Chondrocyte (in vitro differentiated cells): ENCODE measurements at places on chromosomes 2 and 18. TPM values are rescaled to one million over a fixed set of nuclear protein-coding genes. Genes with fewer than 3 reads are reported as not detected.
A peak's percentile ranks its signal among the peaks of the same experiment; 100 is the strongest.

GYPC gene
- 29.1 to 48.6 TPM (median 46.4 TPM) in 3 replicates for total RNA-seq

TNS1 gene
- total RNA-seq, result 227 to 272 TPM (median 249 TPM) in 3 replicates

ADNP2 gene
- total RNA-seq, result 15.2 to 17.8 TPM (median 15.3 TPM) in 3 replicates

RNF149 gene
- 26.2 to 28.3 TPM (median 26.8 TPM) in 3 replicates for total RNA-seq

SLC14A1 gene
- total RNA-seq, result 0.25 TPM in 1 of 3 replicates, not detected in the others

ATP5MC3 gene
- total RNA-seq, result 143 to 205 TPM (median 148 TPM) in 3 replicates

- H3K4me1 ChIP-seq, result peaks cover 38% of the 10 kb centered on the region
- no peak overlapping the region for H3K27ac ChIP-seq
- H3K4me3 ChIP-seq, result no peak overlapping the region
- DNase-seq, result no peak
- no peaks in the 10 kb centered on the region for H3K27me3 ChIP-seq
- H3K36me3 ChIP-seq, result peaks cover 2% of the 10 kb centered on the region
Measured at GRCh38 chr18:23169673-23170044, 34.4 kb downstream of the CABLES1 start.

DNA sequence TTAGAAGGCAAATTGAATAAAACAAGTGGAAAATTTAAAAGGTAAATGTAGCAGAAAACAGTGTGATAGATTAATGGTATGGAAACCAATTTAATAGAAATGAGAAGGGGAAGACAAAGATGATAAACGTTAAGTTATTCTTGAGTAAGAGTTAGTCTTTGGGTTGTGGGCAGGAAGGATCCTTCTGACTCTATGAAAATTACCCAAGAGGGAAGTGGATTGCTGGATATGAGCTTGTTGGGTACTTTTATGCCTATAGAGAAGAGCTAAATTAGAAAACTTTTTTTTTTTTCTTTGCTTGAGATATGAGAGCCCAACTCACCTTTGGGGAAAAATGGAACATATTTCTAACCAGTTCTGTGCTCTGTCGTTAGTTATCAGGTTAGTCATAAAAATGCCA lies 144.0 kb downstream of the LDLRAD4 start:
- H3K4me1 ChIP-seq, result peaks cover 46% of the 10 kb centered on the region
- H3K36me3 ChIP-seq, result peaks cover 3% of the 10 kb centered on the region
- H3K4me3 ChIP-seq, result no peak overlapping the region
- DNase-seq, result no peak
- H3K27me3 ChIP-seq, result no peaks in the 10 kb centered on the region

DNA sequence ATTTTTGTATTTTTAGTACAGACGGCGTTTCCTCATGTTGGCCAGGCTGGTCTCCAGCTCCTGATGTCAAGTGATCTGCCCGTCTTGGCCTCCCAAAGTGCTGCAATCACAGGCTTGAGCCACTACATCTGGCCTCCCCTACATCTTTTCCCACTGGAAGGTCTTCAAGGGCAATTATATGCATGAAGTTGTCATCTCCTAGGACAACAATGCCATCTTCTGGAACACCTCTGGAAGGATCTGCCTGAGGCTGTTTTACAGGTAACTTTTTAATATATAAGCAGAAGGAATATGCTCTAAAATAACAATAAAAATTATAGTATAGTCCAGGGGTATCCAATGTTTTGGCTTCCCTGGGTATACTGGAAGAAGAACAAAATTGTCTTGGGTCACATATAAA lies 321.4 kb downstream of the AFF3 start:
- peaks cover 35% of the 10 kb centered on the region for H3K4me1 ChIP-seq
- peak overlapping the region; percentile 93 for H3K27ac ChIP-seq
- no peak overlapping the region for H3K4me3 ChIP-seq
- DNase-seq, result no peak

GRCh38 chr18:73942081-73942625 lies 205.5 kb downstream of the FBXO15 start:
- H3K4me1 ChIP-seq, result no peaks in the 10 kb centered on the region
- H3K27ac ChIP-seq, result no peak overlapping the region
- DNase-seq, result no peak
- H3K4me3 ChIP-seq, result no peak overlapping the region
- peaks cover 7% of the 10 kb centered on the region for H3K27me3 ChIP-seq
- no peaks in the 10 kb centered on the region for H3K36me3 ChIP-seq

- no peak overlapping the region for H3K4me3 ChIP-seq
- peak; percentile 71 for DNase-seq
- H3K27ac ChIP-seq, result no peak overlapping the region
- H3K27me3 ChIP-seq, result no peaks in the 10 kb centered on the region
- no peaks in the 10 kb centered on the region for H3K4me1 ChIP-seq
- H3K36me3 ChIP-seq, result peaks cover 22% of the 10 kb centered on the region
Measured at GRCh38 chr2:239186516-239187357, 214.1 kb downstream of the HDAC4 start.

- H3K27ac ChIP-seq, result peak overlapping the region; percentile 87
- peaks cover 36% of the 10 kb centered on the region for H3K4me1 ChIP-seq
- H3K4me3 ChIP-seq, result peak overlapping the region; percentile 35
- no peaks in the 10 kb centered on the region for H3K27me3 ChIP-seq
- DNase-seq, result no peak
Measured at GRCh38 chr18:457140-457519, 43.4 kb downstream of the COLEC12 start.

DNA sequence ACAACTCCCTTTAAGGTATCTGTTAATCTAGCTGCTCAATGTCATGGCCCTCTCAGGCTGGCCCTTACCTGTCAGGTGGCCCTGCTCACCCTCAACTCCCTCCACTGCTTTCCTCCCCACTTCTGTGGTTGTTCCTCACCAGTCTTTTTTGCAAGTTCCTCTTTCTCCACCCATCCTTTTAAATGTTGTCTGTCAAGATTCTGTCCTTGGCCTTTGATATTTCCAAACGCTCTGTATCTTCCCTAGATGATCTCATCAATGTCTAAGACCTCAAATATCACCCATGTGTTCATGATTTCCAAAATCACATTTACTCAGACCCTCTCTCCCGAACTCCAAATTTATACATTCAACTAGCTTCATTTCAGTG lies 3.5 kb downstream of the PTPN2 start:
- no peaks in the 10 kb centered on the region for H3K36me3 ChIP-seq
- H3K4me1 ChIP-seq, result peaks cover 61% of the 10 kb centered on the region
- DNase-seq, result no peak
- no peak overlapping the region for H3K4me3 ChIP-seq

DNA sequence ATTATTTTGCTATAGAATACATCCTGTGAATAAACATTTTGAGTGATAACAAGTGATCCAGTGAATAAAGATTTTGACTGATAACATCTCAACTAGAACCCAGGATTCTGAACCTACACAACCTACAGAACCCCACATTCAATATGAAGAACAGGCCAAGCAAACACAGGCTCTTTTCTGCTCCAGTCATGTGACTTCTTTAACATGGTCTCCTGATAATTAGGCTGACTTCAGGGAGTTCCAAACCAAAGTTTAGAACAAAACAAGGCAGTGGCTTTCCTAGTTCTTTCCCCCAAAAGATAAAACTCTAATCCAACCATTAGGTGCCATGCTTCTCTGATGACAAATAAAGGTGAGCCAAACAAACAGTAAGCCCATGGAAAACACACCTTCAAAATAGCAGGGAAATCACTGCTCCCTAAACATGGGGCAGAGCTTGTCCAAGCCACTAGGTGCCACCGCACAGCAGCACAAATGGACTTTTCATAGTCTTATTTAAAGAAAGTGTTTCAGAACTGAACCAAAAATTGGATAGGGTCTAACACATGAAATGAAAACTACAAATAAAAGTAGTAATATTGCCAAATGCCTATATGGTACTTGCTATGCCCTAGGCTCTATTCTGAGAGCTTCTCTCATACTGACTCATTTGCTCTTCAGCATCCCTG lies 95.3 kb downstream of the EVA1A start:
- peaks cover 2% of the 10 kb centered on the region for H3K27me3 ChIP-seq
- H3K4me3 ChIP-seq, result no peak overlapping the region
- no peaks in the 10 kb centered on the region for H3K36me3 ChIP-seq
- peaks cover 7% of the 10 kb centered on the region for H3K4me1 ChIP-seq
- DNase-seq, result no peak

- DNase-seq, result no peak
- no peak overlapping the region for H3K27ac ChIP-seq
- no peak overlapping the region for H3K4me3 ChIP-seq
- H3K36me3 ChIP-seq, result peaks cover 2% of the 10 kb centered on the region
- peaks cover 5% of the 10 kb centered on the region for H3K27me3 ChIP-seq
Measured at GRCh38 chr2:75716406-75716805, 5.7 kb upstream of the GCFC2 start.

DNA sequence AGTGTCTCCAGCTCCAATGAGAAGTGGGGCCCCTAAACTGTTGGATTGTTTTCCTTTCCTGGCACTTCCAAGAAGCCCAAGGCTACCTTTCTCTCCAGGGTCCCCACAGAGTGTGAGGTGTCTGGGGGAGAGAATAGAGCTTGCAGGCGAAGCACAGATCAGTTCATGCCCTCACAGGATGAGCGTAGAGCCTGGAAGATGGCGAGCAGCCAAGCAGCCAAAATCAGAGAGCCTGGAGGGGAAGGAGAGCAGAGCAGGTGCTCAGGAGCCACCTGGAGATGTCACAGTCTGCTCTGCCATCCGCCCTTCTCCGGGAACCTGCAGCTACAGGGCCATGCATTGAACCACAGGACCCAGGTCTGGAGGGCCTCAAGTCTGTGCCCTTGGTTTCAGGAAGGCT lies 54.7 kb upstream of the TCF7L1 start:
- H3K4me3 ChIP-seq, result no peak overlapping the region
- no peaks in the 10 kb centered on the region for H3K36me3 ChIP-seq
- no peak overlapping the region for H3K27ac ChIP-seq

DNA sequence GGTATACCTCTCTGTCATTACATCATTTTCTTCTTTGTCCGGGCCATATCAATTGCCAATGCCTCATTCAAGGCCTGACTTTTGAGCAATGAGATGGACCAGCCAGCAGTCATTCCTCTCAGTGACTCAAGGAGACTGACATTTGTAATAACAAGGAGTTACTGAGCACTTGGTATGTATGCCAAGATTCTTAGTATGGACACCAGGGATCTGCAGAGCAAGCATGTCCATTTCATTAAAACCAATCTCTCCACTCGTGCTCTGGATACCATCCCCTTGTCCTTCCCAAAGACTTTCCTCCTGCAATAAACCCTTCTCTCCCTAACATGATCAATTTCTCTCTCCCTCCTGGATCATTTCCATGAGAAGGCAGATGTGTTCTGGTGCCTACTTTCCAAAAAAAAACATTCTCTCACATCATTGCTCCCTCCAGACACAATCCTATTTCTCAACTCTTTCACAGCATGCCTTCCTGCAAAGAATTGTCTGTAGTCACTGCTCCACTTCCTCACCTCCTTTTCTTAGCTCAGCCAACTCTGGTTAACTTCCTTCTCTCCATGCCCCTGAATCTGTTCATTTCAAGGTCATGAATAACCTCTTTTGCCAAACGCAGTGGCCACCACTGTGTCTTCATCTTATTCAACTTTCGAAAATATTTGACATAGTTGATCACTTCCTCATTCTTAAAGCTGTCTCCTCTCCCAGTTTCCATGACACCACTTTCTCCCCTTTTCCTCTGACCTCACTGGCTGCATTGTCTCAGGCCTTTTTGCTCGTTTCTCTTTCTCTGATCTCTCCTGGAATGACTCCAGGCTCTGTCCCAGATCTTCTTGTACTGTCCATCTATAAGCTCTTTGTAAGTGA lies 102.8 kb upstream of the CYP1B1 start:
- H3K36me3 ChIP-seq, result no peaks in the 10 kb centered on the region
- no peaks in the 10 kb centered on the region for H3K27me3 ChIP-seq
- peak overlapping the region; percentile 91 for H3K27ac ChIP-seq
- no peak for DNase-seq
- H3K4me1 ChIP-seq, result peaks cover 54% of the 10 kb centered on the region
- peak overlapping the region; percentile 0 for H3K4me3 ChIP-seq
